CD8-positive, alpha-beta T cell (primary cell): ENCODE measurements at places on chromosomes 6 and 20.
A peak's percentile ranks its signal among the peaks of the same experiment; 100 is the strongest.

GRCh38 chr6:21019614-21020013 is 485.4 kb downstream of the CDKAL1 start:
- DNase-seq: no peak

DNA sequence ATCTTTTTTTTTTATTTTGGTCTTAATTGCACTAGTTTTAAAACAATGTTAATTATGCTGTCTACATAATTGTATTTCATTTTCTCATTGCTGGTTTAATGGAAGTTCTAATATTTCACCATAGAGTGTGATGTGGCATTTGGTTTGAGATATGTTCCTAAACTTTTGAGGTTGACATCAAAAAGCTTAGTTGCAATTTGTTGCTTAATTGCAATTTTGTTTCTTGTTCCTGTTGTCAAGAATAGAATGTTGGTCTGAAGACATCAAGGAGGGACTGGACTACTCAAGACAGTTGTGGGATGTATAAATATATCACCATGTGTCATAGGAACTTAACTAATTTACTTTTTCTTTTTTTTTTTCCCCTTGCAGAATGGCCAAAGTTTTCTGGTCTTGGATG is 12.5 kb downstream of the HSF2 start:
- no peak for DNase-seq

- no peak for DNase-seq
Measured at GRCh38 chr6:6434151-6434550, 113.7 kb upstream of the F13A1 start.

GRCh38 chr6:170099387-170099786 is 191.5 kb downstream of the DLL1 start:
- DNase-seq: no peak

DNA sequence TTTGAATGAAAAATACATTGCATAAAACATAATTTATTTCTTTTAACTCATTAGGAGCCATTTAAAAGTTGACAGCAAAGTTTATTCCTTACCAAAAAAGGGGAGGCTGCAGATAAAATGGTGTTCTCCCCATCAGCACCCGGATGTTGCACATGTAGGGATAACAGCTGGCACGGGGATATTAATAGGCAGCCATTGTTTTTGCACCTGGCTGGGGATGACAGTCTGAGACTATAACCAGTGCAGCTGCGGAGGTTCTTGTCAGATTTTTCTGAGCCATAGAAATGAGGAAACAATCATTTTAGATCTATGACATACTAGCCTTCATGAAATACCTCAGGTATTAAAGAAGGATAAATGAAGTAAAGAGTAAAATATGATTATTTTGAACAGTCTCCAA is 20.1 kb upstream of the HECA start:
- no peak for DNase-seq

DNA sequence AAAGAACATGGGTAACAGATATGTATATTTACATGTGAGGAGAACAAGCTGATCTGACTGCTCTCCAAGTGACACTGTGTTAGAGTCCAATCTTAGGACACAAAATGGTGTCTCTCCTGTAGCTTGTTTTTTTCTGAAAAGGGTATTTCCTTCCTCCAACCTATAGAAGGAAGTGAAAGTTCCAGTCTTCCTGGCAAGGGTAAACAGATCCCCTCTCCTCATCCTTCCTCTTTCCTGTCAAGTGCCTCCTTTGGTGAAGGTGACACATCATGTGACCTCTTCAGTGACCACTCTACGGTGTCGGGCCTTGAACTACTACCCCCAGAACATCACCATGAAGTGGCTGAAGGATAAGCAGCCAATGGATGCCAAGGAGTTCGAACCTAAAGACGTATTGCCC is 5.2 kb downstream of the HFE start:
- DNase-seq: no peak

- DNase-seq: peak; percentile 13
Measured at GRCh38 chr20:60100780-60101179, 142.6 kb downstream of the CDH26 start.

DNA sequence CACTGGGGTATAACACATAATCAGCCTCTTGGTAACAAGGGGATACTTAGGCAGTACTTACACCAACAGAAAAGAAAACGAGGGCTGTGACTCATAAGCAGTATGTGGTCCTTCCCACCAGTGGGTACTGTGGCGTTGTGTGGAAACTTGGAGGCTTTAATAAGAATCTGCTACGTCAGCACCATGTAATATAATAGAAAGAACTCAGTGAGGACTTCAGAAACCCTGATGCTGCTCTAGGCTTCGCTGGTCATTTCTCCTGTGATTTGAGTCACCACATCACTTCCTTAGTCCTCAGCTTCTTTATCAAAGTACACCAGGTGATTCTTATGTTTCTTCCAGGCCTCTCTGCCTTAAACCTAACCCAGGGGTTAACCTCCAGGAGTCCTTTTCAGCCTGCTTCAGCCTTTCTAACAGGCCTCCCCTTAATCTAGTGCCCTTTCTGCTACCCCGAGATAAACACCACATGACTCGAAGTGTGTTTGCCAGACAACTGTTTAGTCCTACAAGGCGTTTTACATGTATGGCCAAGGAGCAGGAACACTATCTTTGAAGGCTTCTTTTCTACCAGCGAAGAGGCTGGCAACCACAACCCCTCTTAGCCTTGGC is 68.5 kb downstream of the FYN start:
- DNase-seq: peak; percentile 92

GRCh38 chr20:52864916-52865605 is 107.1 kb upstream of the TSHZ2 start:
- no peak for DNase-seq

DNA sequence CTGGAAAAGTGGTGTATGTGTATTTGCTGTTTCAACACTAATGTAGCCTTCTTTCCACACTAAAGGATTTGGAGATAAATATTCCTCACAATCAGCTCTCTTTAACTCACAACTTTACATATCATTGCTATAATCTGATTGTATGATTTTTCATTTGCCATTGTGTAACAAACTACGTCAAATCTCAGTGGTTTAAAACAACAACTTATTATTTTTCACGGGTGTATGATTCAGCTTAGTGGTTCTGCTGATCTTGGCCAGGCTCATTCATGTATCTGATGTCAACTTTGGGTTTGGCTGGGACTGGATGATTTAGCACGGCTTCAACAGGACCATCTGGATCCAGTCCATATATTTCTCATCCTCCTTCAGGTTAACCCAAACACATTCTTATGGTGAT is 55.4 kb upstream of the TMX4 start:
- no peak for DNase-seq
